ENCODE measurements at places on chromosomes 7 and 10.

DNA sequence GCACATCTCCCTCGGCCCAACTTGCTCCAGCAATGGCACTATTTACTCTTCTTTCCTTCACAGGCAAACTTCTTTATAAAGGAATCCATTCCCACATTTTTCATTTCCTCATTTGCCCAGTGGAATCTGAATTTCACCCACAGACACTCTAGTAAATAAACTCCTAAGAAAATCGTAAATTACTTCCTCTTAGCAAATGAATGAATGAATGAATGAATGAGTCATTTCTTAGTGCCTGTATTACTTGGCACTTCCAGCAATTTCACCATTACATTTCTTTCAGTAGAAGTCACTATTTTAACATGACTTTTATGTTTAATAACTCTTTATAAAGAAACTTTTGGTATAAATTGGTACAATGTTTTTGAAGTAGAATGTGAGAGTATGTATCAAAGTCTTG is 55.7 kb downstream of the DDC start:
- no peak for DNase-seq

GRCh38 chr10:3892440-3893425 is 107.7 kb upstream of the KLF6 start:
- DNase-seq: no peak

DNA sequence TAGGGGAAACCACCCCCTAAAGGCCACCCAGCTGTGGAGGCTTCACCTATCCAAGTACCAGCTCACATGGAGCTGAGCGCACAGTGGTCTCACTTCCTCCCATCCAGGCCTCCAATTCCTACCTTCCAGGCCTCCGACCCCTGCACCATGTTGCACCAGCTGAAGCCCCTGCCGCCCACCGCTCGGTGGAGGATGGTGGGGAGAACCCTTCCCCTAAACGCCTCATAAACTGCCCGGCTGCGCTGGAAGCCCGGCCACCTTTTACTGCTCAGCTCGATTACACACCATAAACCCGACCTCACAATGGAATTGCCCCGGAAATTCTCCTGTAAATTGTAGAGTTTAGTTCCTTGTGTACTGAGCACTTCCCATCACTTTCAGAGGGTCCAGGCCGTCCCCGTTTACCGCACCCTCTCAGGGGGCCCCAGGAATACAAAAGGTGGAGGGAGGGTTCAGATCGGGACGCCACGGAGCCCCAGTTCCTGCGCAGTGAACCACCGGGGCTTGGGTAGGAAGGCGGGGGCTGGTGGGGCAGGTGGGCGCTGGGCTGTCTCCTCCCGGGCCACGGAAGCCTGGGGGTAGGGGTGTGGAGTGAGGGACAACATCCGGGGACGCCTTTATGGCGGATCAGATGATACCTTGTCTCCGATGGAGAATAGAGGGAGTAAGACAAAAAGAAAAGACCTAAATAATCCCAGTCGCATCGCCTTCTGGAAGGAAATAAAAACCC is 1.4 kb upstream of the HOXA7 start:
- no peak for DNase-seq

DNA sequence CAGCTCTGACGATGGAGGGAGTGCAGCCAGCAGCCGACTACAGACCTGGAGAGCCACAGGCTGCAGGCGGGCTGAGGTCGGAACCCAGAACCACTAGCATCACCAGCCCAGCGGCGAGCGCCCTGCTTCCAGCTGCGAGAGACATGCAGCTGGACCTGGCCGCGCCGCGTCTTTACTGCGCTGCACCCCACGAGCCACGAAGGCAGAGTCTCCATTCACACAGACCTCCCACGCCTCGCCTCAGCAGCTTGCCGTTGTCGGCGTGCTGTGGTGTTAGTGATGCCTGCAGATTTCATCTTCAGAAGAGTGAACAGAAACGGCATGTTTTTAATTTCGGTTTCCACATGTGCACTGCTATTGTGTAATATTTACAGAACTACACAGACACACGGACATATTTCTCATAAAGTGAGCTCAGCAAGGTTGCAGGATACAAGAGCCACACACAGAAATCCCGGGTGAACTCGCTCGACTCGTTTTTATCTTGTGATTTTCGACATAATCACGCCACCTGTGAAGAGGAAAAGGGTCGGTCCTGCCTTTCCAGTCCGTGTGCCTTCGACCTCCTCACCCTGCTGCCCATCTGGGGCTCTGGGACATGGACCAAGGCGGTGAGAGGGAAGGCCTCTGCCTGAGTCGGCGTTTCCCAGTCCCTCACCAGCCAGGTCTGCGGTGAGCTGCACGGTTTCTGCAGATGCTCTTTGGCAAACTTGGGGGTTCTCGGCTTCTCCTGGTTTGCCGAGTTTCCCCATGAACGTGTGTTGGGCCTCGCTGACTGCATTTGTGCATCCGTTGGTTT is 252.2 kb downstream of the ELFN1 start:
- peak; percentile 18 for DNase-seq

DNA sequence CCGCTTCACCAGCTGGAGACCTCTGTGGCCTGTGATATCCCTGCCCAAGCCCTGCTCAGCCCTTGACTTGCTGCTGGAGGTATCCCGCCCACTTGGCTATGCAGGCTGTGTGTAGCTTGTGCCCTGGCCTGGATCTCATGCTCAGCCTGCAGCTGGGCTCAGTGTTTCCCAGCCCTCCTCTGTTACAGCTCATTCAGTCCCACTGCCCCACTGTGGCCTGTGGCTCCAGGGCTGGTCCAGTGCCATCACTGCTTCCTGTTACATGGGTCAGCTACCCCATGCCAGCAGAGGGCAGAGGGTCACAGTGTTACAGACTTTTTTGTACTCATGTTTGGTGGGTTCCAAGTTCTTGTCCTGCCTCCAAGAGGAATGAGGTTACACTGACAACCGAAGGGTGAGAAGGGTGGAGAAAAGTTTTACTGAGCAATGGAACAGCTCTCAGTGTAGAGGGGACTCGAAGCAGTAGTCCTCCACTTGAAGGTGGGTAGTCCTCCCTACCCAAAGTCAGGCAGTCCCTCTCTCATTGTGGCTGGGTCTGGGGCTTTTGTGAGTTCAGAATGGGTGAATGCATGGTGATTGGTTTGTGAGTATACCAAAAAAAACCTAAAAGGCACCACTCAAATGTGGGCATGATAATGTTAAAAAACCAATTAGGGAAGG is 100.4 kb downstream of the ANKRD7 start:
- no peak for DNase-seq

GRCh38 chr10:13099144-13099665 is 758 bp upstream of the OPTN start:
- peak; percentile 12 for DNase-seq

DNA sequence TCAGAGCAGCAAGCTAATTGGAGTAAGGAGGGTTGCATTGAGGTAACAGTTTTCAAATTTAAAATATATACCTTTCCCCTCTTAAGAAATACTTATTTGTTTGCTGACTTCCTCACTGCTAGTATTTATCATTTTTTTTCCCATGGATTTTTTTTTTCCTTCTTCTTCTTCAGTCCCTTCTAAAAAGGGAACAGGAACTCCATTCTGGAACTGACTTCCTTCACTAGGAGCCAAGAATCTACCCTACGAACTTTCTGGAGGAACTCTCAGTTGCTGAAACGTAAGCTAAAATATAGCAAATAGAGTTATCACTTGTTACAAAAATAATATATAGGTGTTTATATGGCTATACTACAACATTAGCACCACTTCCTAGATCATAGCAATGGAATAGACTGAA is 95.4 kb downstream of the HGF start:
- DNase-seq: no peak

- no peak for DNase-seq
Observed at GRCh38 chr7:148747274-148747673, 48.6 kb downstream of the CUL1 start.

- no peak for DNase-seq
Observed at GRCh38 chr7:979886-980571, 3.0 kb upstream of the CYP2W1 start.

DNA sequence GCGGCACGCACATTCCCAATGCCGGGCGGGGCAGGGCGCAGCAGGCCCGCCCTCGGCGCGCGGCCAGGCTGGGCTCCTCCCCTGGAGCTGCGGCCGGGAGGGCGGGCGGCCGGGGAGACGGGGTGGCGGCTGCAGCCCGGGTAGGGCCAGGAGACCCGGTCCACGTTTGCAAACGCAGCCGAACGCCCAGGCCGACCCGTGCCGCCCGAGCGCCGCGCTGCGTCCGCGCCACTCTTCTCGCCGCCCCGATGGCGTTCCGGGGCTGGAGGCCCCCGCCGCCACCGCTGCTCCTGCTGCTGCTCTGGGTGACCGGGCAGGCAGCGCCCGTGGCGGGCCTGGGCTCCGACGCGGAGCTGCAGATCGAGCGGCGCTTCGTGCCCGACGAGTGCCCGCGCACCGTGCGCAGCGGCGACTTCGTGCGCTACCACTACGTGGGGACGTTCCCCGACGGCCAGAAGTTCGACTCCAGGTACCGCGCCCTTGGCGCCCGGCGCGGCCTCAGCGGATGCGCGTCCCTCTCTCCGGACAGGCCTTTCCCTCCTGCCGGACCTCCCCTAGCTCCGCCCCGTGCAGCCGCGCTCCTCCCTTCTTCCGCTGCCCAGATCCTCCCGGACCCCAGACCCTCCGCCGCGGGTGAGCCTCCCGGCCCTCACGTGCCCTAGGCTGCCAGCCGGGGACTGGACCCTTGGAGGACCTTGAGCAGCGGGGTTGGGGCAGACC is at the start of gene FKBP9:
TSS of gene FKBP9 (plus strand) at position 115 of the 720 bp plus-strand sequence. CDS start at position 249, 134 bp downstream.
- no peak for DNase-seq

DNA sequence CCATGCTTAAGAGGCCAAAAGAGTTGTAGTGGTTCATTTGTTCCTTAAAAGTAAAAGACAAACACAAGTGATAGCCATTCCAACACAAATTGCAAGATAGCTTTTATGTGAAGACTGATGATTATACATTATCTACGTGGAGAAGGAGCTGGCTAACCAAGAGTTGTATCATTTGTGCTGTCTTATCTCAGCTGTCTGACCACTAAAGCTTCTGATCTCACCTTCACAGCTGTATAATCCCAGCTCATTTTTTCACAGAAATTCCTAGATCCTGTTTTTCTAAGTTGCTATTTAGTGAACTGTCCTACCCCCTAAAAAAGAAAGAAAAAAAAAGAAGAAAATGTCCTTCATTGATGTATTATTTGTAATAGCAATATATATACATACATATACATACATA is 9.8 kb downstream of the USP6NL start:
- DNase-seq: no peak

- no peak for DNase-seq
Observed at GRCh38 chr10:127776816-127777215, 39.8 kb downstream of the FOXI2 start.

DNA sequence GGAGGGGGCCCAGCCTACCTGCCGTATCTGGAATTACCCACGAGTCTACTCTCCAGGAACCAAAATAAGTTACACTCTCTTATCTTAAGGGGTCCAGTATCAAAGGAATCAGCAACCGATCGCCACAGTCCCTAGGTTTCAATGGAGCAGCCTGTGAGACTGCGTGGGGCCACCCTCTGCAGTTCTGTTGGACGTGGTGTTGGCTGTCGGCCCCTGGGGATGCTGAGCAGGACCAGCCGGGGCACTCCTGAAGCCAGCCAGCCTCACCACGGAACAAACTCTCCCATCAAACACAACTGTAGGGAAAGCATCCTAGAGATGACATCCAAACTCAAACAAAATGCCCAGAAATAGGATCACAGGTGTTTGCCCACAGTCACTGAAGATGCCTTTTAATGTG is 25.5 kb upstream of the ABLIM1 start:
- no peak for DNase-seq

GRCh38 chr10:119421891-119422681 is 120.4 kb downstream of the RGS10 start:
- DNase-seq: no peak

DNA sequence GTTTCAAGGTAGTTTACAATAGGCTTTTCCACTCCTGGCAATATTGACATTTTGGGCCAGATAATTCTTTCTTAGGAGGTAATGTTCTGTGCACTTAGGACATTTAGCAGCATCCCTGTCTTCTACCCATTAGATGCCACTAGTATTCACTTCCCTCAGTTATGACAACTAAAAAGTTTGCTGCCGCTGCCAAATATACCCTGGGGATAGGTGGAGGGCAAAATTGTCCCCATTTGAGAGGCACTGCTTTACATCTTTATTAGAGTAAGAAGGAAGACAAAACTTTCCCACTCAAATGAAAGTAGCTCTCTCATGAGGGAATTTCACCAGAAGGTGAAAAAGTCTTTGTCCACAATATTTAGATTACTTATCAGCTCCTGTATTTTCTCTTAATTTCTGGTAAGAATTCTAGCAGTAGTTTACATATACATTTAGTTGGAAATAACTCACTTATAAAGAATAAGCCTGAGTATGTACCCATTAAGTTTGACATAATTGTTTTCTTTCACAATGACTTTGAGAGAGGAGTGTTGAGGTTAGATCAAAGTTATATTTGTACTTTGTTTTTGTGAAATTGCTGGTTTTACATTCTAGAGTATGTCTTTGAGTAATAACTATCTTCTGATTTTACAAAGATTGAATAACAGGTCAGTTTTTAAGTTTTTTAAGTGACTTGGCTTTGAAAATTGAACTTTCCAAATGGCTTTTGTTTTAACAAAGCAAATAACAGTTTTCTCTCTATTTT is 46.0 kb downstream of the HELLS start:
- DNase-seq: no peak

- DNase-seq: no peak
Observed at GRCh38 chr7:125661-126060, 66.7 kb upstream of the FAM20C start.

GRCh38 chr10:23258516-23258915 is 66.4 kb downstream of the PTF1A start:
- no peak for DNase-seq

DNA sequence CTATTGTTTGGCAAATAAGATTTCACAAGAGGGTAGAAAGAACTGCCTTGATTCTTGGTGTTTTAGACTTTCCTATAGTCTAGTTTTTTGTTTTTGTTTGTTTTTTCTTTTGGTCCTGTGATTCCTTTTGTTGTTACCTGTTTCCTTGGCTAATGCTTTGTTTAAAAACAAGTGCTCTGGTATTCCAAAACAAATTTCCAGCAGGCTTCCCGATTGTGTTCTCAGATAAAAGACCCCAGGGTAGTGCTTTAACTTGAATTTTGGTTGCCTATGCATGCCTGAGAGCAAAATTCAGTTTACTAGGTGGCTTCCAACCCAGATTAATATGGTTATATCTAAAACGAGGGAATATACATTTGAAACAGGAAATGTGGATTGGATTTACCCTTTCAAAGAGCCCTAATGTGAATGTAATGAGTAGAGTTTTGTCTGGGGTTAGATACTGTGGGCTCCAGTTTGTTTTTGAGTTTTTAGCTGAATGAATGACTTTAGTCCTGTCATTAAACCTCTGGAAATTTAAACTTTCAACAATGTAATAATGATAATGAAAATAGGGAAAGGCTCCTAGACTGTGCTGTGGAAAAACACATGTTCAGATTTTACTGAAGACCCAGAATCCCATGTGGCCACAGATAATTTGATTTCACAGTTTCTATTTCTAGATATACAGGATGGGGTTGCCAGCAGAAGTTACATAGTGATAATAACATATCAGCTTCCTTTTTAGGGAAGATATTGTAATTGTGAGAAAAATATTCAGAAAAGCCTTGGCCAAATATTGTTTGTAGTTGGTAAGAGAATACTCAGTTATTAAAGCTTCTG is 23.9 kb downstream of the AUTS2 start:
- no peak for DNase-seq

GRCh38 chr10:131758939-131759301 is 141.9 kb upstream of the PPP2R2D start:
- DNase-seq: no peak
